ENCODE measurements at places on chromosomes 11 and 22. TPM values are rescaled to one million over a fixed set of nuclear protein-coding genes. Genes with fewer than 3 reads are reported as not detected.

APOBEC3G gene
- total RNA-seq, result 17.4 TPM

SUSD2 gene
- 216 TPM for total RNA-seq

PDE3B gene
- total RNA-seq, result 62.7 TPM

RTN4RL2 gene
- total RNA-seq, result 4.1 TPM

OR2AG1 gene
- total RNA-seq, result not detected

OR52H1 gene
- not detected for total RNA-seq

OR2AG2 gene
- total RNA-seq, result not detected

F2 gene
- not detected for total RNA-seq

MRGPRX4 gene
- total RNA-seq, result not detected

P2RY6 gene
- 0.30 TPM for total RNA-seq

USH1C gene
- total RNA-seq, result 0.20 TPM

MAP6 gene
- 8.4 TPM for total RNA-seq
